ENCODE measurements at places on chromosomes 7 and 10.

GRCh38 chr10:43077421-43078171 lies 727 bp downstream of the RET start:
- no peak for DNase-seq

- no peak for DNase-seq
Observed at GRCh38 chr10:119521443-119522204, 20.9 kb downstream of the RGS10 start.

- DNase-seq: no peak
Observed at GRCh38 chr7:78472519-78472918, 673.9 kb downstream of the PHTF2 start.

DNA sequence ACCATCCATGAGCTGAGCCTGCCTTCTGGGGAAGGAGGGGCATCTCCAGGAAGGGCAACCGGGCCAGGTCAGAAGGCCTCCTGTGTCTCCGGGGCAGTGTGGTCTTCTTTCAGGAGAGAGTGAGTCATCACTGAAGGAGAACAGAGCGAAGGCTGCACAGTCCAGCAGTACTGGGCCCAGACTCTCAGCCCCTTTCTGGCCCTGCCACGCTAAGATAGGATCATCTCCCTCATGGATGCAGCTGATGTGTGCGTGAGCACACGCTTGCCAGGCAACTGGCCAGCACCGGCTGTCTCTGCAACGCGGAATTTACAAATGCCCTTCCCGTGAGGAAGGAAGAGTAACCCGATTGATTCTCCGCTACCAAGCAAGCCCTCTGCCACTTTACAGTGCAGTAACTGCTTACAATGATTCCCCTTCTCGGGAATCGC lies 328.2 kb downstream of the TNS3 start:
- DNase-seq: no peak

DNA sequence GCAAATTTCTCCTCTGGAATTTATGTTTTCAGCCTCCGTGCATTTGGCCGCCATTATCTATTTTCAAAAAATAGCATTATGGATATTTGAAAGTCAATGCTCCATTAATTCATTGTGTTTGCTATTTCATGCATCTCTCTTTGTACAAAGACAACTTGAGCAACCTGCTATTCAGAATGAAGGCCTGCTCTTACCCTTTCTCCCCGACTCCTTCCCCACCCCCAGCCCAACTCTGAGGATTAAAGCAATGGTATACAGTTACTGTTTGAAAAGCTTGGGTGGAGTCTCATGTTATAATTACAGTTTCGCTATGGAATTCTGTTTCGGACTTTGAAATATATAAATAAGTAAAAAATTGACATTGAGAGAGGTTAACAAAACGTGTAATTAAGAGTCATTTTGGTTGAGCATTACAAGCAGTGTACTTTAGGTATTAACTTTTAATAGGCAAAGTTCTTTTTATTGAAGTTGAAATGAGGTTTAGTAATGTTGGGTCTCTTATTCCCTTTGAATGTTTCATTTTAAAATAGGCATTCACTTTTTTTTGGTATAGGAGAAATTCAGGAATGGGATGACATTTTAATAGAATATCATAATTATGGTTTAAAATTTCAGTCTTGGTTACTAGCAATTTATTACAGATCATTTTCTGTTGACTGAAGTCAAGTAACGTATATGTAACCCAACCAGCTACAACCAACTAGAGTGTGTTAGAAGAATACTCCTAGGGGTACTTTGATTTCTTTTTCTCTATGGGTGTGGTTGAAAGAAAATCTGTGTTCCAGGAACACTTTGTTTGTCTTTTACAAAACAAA lies 93.1 kb downstream of the ARID5B start:
- no peak for DNase-seq

- no peak for DNase-seq
Observed at GRCh38 chr10:107492389-107492788, 327.9 kb upstream of the SORCS1 start.

DNA sequence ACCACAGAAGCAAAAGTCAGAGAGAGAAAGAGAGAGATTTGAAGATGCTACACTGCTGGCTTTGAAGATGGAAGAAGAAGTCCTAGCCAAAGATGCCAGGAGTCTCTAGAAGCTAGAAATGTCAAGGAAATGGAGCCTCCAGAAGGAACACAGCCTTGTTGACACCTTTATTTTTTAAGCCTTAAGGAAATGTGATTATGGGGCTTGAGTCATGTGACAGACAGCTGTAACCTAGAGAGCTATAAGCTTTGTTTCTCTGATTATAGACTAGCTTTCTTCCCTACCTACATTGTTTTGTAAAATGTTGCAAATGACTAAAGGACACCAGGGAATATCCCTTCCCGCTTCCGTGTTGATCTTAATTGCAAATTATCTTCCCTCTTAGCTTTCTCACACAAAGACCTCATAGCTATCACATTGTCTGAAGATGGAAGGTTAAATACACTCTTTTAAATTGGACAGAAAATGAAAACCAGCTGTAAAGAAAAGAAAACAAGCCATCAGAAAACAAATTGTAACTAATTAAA lies 199.9 kb downstream of the ARHGAP12 start:
- no peak for DNase-seq

GRCh38 chr10:26938578-26938977 lies 77.8 kb upstream of the ABI1 start:
- no peak for DNase-seq

GRCh38 chr10:29598851-29599311 lies 35.9 kb downstream of the SVIL start:
- DNase-seq: no peak

All from central memory CD8-positive, alpha-beta T cell (primary cell).